ENCODE measurements at places on chromosomes 13 and 19. TPM values are rescaled to one million over a fixed set of nuclear protein-coding genes. Genes with fewer than 3 reads are reported as not detected.

Gene TUBA3C
- not detected for total RNA-seq

GRCh38 chr13:112744168-112745021 lies 54.6 kb downstream of the ATP11A start:
- no peak for DNase-seq

GRCh38 chr13:90281709-90282108 lies 1065.8 kb upstream of the MIR17HG start:
- no peak for DNase-seq

- DNase-seq: no peak
Measured at GRCh38 chr13:99322297-99323103, 15.3 kb upstream of the GPR183 start.

DNA sequence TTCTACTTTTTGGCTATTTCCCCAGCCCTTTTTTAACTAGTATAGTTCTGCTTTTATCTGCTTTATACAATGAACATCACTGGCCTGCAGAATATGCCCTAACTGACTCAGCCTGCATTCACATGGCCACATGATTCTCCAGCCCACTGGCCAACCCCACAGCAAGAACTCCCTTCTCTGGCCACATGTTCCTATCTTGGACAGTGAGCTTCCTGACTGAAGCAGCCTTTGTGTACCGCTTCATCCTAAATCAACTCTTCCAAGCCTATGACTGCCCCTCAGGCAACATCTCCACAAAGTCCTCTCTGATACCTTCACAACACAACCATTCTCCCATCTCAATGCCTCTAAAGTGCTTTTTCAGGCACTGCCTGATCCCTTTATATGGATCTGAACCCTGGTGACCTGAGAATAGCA lies 214.1 kb downstream of the COL4A1 start:
- DNase-seq: no peak

Data from G401 (cell line).